ENCODE measurements at places on chromosomes 2 and 18.

DNA sequence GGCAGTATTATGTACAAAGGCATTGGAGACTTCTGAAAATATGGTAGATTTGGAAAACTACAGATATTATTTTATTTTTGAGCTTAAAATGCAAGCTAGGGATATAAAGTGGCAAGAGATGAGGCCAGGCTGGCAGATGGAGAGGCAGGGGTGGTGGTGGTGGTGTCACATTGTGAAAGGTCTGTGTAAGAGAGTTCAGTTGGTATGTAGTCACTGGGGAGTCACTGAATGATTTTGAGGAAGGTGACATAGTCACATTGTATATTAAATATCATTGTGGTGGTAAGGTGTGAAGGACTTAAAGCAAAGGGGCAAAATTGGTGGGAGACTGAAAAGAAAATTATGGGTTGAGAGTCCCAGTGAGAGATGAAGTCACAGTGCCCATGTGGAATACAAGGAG, 82.5 kb downstream of the DIS3L2 start:
- no peak for DNase-seq

DNA sequence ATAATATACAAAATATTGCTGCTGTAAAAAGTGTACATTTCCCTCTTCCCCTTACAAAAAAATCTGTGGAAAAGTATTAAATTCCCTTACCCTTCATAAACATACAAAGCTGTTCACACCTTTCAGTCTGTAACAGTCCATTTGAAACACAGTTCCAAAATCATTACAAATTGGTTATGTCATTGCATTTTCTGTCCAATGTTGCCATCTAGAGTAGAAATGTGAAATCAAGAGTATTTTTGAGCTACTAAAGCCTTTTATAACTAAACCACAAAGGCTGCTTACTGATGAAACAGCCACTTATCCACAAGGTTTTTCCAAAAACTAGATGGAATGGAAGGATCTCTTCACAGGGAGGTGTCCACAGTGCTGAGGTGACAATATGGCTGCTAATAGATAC, 72.5 kb downstream of the SS18 start:
- no peak for DNase-seq

- DNase-seq = no peak
Observed at GRCh38 chr2:217691920-217692666, 310.7 kb downstream of the TNS1 start.

- DNase-seq = no peak
Observed at GRCh38 chr2:112073875-112074274, 18.8 kb downstream of the TMEM87B start.

DNA sequence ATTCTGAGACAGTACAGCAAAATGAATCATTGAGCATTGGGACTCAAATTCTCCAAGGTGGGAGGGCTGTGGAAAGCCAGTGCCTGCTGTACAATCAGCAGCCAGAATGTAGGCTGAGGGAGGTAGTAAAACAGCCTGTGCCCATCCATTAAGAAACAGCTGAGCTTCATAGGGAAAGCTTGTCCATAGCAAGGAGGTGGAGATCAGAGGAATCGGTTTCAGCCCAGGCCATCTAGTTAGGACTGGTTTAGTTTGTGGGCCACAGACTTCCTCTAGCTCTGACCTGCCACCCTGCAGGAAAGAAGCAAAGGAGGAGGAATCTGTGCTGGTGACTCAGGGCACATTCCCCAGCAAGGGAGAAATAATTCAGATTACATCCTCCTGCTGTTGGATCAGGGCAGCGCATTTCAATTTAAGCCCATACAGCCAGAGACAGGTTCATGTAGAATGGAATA, 333.4 kb downstream of the SETBP1 start:
- no peak for DNase-seq

DNA sequence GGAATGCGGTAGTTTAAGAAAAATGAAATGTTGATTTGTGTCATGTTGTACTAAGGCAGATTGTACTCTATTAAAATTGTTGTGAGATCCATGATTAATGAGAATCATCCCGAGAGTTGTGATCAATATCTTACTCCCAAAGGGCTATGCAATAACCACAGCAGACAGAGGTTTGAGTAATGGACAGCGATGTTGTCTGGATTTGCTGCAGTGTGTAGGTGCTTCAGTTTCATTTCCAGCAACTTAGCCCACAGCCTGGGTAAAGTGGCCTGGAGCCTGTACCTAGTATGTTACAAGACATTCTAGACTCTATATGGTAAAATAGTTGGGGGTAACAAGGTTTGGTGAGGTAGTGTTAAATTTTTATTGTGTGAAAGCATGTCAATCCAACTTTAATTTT, 794.3 kb upstream of the CDH7 start:
- DNase-seq = no peak

DNA sequence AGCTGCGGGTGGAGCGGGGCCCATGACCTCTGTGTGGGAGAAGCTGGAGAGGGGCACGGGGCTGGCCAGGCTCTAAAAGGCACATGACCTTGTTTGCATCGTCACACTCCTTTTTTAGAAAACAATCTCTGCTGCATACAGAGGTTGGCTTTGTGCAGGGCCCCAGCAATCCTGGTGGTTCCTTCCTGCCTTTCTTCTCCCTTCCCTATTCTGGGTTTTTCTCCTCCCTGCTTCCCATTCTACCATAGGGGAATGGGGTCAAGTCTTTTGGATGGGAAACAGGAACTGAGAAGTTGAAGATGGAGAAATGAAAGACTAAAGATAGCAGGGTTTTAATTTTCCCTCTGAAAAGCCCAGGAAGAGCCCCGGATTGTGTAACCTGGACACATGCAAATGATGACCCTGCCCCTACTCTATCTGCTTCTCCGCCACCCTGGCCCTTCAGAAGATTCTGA, 53.9 kb downstream of the ASAP2 start:
- no peak for DNase-seq

GRCh38 chr2:53969285-53969967, 1.4 kb downstream of the PSME4 start:
- DNase-seq = no peak

DNA sequence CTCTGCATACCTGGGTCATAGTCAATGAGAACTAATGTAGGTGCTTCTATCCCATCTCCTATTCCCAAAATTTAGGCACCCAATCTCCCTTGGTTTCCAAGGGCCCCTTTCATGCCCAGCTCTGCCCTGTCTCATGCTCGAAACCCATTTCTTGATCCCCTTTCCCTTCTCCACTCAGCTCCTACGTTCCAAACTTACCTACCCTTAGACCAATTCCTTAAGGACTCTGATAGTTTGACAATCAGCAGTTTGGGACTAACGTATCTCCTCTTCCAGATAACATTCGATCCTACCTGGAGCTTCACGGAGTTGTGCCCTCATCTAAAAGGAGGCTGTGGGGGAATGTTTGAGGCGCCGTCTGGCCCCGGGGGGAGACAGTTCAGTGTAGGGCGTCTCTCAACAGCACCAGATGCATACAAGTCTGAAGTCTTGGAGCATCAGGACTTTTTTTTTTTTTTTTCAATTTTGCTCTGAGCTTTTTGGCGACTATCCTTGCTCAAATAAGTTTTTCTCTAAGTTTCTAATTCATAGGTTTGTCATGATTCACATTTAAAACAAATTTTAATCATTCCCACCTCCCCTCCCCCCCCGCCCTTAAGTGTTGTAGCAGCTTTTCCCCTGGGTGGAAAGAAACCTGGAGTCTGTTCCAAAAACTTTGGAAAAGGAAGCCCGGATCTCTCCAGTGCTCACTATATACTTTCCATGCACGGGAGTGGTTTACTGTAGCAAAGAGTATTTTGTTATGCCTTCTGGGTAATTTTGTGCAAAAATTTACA, 141.2 kb upstream of the LGALSL start:
- DNase-seq = no peak

DNA sequence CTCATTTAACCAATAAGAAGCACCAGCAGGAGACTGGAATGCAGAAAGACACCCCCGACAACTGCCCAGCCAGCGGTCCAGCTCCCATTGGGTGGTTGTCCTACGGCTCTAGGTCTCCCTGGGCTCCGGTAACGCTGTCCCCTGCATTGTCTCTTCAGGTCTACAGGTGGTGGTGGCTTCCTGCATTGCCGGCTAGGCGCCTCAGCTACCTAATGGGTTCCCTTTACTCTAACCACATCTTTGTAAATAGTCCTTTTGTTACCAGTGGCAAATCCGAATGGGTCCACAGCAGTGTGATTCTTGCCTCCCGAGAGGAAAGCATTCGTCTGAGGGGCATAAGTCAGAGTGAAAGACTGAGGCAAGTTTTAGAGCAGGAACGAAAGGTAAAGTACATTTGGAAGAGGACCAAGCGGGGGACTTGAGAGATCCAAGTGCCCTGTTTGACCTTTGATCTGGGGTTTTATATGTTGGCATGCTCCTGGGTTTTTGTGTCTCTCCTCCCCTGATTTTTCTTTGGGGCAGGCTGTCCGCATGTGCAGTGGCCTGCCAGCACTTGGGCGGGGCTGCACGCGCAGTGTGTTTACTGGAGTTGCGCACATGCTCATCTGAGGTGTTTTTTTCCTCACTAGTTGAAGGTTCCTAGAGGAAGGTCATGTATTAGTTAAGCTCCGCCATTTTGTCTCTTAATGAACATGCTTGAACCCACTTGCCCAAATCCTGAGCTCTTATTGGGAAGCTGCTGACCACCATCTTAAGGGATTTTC, 11.0 kb downstream of the FABP1 start:
- no peak for DNase-seq

DNA sequence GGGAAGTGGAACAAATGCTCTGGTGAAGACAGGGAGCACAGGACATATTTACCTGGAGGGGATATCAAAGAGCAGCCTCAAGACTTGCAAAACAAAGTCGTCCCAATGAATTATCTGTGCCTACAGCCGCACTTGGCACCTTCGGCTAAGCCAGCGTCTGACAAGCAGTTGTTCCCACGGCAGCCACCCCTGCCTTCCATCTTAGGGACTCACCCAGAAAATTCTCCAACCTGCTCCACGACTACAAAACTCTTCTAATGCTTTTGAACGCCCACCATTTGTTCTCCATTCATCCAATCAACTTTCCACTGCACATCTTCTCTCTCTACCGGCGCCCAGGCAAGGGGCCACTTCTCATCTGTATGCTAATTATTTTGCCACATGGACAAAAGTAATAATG, 7.0 kb downstream of the MYT1L start:
- DNase-seq = no peak

DNA sequence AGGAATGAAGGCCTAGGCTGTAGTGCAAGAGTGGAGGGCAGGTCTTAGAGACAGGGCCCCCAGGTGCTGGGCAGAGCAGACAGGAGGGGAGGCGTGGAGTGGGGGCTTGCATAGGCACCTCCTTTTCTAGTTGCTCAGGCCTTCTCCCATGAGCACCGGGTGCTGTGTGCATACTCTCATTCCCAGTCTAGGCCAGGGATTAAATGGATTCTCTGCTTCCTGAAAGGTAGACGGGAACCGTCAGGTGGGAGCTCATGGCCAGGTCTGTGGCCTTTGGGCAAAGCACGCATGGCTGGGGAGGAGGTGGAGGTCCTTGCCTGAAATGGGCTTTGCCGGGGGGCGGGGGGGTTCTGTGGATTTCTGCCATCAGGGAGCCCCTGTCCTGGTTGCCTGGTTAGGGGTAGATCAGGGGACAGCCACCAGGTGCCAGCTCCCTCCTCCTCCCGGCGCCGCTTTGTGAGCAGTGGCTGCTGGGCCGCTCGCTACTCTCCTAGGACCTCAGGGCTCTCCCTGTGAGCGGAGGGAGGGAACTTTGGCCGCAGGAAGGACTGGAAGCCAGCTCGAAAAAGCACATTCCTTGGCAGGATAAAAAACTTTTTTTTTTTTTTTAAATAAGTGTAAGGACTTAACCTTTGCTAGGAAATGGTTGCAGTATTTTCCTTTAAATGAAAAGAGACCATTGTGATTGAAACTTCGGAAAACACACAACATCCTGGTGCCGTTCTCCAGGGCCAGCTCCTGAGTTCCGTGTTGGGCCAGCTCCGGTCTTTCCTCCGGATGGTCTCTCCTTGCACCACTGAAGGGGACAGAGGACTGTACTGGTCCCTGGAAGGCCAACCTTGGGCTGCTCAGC, 82.8 kb upstream of the HAAO start:
- DNase-seq = no peak

Data from stimulated activated CD8-positive, alpha-beta memory T cell treated with anti-CD3 and anti-CD28 coated beads, Interleukin-7, amount 100 ng/mL, for 48 hours (primary cell).